ENCODE measurements at places on chromosomes 3 and 15. TPM values are rescaled to one million over a fixed set of nuclear protein-coding genes. Genes with fewer than 3 reads are reported as not detected.

PRRT3 gene
- total RNA-seq = 0.47 TPM

DNA sequence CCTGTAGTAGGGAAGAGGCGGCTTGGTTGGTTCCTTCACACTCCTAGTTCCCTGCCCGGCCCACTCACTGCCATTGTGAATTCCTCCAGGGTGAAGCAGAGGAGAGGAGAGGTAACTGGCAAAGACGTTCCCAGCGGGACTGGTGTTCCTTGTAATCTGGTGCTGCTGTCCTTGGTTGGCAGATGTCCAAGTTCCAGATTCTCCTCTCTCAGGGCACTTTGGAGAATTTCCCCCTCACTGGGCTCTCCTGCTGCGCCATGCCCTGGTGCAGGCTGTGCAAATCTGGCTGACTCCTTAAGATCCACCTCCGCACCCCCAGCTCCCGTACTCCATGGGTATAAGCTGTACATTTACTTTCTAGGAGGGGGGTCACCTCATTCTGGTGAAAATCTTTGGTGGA is 37.3 kb downstream of the THSD4 start:
- no peak for DNase-seq

GRCh38 chr3:33629219-33629618 is 88.8 kb downstream of the CLASP2 start:
- no peak for DNase-seq

TBC1D21 gene
- total RNA-seq = not detected

DNA sequence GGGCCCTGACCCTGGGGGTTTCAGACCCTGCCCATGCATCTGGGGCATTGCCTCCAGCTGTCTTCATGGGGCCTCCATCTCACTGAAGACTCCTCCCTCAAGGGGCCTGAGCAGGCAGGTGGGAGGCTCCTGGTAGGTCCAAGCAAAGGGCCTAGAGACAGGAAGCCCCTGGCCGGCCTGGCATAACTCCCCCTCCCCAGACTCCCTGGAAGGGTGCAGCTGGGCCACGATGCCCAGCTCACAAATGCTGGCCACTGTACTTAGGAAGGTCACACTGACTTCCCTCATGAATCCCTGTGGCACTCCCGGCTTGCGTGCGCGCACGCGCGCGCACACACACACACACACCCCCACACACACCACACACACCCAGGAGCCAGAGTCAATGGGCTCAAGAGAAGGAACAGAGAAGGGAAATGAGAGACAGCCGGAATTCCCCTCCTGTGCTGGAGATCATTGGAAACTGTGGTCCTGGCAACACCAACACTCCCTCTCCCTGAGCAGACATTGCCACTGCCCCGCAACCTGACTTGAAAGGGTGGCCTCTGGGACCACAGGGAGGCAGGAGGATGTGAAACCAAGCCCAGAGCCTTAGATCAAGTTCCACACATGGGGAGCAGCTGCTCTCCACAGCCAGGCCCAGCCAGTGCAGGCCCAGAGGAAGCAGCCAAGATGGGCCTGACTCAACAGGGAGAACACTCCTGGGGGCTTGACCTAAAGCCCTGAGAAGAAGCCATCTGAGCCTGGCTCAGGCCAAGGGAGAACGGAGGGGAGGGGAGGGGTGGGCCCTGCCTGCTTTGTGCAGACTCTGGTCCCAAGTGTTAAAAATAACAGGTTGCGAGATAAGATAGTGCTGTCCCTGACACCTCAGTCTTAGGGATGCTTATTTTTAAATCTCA is 69.7 kb downstream of the SCN5A start:
- peak; percentile 61 for DNase-seq

GRCh38 chr3:123536153-123536895 is 48.5 kb downstream of the HACD2 start:
- DNase-seq = no peak

DNA sequence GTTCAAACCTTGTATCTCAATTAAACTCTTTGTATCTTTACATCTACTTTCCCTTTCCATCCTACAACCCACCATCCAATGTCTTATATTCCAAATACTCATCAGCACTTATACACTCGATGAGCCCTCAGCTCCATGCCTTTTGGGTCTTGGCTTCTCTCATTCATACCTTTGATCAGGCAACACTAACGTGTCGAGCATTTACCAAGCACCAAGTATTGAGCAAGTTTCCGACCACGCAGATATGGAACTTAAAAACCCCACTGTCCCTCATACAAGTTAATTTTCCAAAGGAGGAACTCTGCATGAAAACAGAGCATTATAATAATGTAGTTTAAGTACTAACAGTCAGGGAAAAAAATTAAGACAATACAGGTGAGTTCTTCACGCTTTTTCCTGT is 102.8 kb downstream of the IL1RAP start:
- DNase-seq = no peak

CLCN2 gene
- total RNA-seq = 1.7 TPM

ZNF80 gene
- total RNA-seq = not detected

GRCh38 chr3:101066711-101067129 is 73.5 kb upstream of the ABI3BP start:
- no peak for DNase-seq

- peak; percentile 17 for DNase-seq
These were observed 45.5 kb upstream of the SLC41A3 start for GRCh38 chr3:126129398-126129891.

- no peak for DNase-seq
These were observed 2.9 kb upstream of the HGD start for GRCh38 chr3:120684896-120685295.

DNA sequence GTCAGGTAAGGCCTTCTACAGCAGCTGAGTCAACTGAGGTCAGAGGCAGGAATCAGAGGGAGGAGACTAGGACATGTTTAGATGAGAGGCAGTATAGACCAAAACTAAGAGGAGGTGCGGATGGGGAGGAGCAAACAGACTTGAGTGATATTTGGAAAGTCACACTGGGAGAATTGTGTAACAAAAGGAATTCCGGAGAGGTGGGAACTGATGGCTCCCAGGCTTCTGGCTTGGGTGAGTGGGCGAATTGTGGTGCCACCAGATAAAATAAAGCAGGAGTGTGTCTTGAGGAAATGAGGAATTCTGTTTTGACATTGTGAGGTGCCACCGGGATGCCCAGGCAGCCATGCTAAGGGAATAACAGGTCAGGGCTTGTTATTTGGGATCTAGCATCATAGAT is 3.3 kb upstream of the TM6SF1 start:
- no peak for DNase-seq

- DNase-seq = no peak
These were observed 61.1 kb upstream of the GPD1L start for GRCh38 chr3:32045091-32045915.

DNA sequence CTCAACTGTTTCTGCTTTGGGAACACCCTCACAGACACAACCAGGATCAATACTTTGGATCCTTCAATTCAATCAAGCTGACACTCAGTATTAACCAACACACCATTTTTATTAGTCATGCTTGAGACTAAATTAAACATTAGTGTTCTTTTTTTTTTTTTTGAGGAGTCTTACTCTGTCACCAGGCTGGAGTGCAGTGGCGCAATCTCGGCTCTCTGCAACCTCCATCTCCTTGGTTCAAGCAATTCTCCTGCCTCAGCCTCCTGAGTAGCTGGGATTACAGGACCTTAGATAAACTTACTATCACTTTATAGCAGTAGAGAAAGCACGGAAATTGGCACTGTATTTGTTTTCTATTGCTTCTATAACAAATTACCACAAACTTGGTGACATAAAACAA is 2.0 kb upstream of the RAB11A start:
- no peak for DNase-seq

- DNase-seq = no peak
These were observed 830.3 kb downstream of the DIPK2A start for GRCh38 chr3:144801890-144802289.

GRCh38 chr3:169581633-169582032 is 81.9 kb downstream of the MECOM start:
- DNase-seq = no peak

MRPL47 gene
- total RNA-seq = 45.1 TPM

DNA sequence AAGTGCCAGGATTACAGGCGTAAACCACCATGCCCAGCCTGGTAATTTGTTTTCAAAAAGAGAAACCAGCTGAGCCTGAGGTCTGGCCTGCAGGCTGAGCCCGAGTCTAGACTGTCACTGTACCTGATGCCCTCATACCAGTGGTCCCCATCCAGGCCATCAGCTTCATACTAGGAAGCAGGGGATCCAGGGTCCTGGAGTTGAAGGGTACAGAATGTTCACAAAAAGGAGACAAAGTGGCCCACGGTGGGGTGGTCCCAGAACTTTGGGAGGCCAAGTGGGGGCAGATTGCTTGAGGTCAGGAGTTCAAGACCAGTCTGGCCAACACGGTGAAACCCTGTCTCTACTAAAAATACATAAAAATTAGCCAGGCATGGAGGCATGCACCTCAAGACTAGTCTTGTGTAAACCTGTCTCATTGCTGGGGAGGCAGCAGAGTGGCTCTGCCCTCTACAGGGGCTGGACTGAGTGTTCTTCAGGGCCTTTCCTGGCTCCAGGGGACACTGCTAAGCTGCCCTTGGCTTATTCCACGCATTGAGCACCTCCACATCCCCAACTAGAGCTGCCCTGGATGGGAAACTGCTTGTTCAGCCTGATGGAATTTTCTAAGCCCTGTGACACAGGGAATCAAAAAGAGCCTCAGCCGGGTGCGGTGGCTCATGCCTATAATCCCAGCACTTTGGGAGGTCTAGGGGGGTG is 7.9 kb upstream of the HHATL start:
- DNase-seq = peak; percentile 2

DNA sequence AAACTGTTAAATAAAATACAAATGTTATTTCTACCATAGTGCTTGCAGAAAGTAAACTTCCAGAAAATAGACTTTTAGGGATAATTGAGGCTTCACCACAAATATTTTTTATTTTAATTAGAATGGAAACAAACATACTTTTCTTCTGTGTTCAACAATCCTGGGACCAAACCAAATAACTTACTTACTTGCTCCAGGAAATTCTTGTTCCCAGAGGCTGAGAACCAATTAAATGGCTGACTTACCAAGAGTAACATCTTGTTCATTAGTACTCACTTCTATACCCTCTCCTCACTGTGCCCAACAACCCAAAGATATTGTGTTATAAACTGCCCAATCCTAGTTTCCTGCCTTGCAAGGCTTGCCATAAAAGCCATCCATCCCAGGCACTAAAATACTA is 172.2 kb upstream of the PFN2 start:
- DNase-seq = no peak

DNA sequence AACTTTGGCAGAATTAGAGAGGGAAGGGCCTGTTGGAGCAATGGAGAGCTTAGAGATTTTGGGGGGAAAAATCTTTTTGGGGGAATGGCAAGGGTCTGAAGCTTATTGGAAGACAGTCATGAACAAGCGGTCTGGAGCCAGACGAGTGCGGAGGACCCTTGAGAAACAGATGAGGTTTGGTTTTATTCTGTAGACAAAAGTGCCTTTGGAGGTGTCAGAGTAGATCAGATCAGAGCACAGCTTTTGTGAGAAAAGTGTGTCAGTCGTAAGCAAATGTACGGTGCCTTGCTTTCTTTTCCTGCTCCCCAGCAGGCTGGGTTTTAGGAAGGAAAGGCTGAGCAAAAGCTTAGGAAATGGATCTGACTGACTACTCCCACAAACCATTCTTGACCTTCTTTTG is 236.8 kb upstream of the TPRG1 start:
- DNase-seq = no peak

BNC1 gene
- total RNA-seq = 0.11 TPM

- no peak for DNase-seq
These were observed 64.5 kb downstream of the CDAN1 start for GRCh38 chr15:42672444-42672843.

DNA sequence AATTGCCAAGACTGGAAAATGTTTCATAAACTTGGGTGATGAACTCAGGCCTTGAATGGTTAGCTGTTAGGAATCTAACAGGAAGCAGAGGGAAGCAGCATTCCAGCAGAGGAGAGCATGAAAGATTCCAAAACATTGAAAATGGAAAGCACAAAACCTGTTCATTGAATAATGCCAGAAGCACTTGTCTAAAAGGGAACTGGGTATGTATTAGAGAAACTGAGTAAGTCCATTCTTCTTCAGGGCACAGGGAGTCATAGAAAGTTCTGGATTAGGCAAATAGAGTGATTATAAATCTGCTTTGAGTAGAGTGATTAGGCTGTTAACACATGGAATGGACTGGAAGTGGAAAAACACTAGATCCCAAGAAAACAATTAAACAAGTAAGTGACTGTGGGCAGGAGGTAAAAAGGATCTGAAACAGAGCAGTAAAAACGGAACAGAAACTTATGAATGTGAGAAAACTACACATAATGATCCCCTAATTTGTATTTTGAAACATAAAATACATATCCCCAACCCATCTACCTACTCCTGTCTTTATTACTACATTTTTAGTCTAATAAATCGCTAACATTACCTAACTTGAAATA is 343.4 kb downstream of the TBC1D5 start:
- DNase-seq = no peak

DNA sequence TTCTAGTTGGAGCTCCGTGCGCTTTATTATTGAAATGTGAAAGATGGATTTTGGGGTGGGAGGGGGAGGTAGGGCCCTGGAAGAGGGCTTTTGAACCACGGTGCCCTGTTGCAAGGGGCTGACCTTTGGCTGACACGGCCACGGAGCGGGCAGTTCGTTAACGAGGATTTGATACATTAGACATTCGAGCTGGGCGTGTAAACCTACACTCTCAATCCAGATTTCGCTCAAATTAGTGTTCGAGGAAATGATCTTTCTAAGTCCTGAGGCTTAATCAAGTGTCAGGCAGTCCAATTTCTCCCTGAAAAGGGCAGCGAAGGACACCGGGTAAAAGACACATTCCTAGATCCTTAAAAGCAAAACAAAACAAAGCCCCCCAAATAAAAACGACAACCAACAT is 13.0 kb downstream of the ZIC1 start:
- no peak for DNase-seq

DNA sequence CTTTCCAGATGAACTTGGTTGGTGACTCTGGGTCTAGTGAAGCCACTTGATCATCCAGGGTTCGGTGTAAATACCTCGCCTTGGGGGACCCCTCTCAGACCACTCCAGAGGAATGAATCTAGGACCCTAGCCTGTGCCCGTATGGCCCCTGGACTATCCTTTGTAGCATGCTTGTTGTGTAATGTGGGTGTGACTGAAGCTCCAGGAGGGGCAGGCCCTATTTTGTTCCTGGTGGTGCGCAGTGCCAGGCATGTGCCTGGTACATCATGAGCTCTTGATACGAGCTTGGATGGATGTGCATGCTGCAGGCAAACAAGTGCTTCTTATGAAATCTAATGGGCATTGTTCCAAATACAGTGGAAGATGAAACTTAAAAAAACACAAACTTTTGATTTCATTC is 82.8 kb downstream of the EBLN2 start:
- peak; percentile 60 for DNase-seq

GPR27 gene
- 7.3 TPM for total RNA-seq

CCR4 gene
- total RNA-seq = not detected

- no peak for DNase-seq
These were observed 9.8 kb downstream of the APBA2 start for GRCh38 chr15:28895566-28895965.

DNAH12 gene
- total RNA-seq = 0.16 TPM

ANKUB1 gene
- total RNA-seq = not detected

- no peak for DNase-seq
These were observed 332.3 kb downstream of the ERC2 start for GRCh38 chr3:56135941-56136340.

ITIH3 gene
- 0.55 TPM for total RNA-seq
